Fibroblast of the conjunctiva (primary cell): ENCODE measurements at places on chromosomes 16 and 17.

DNA sequence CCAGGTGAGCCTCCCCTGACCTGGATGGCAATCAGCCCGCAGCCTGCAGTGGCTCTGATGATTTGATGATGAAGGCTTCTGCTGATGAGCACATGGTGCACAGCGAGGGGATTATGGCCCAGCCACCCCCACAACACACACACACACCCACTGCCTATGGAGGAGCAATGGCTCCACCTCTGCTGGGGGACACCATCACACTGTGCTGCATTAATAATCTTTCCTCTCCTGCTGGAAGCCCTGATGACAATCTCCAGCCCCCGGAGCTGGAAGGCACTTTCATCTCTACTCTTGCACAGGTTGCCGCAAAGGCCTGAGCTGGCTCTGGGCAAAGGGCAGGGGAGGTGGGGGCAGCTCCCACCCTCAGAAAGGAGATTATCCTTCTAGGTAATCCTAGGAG lies 79.9 kb downstream of the PLXDC1 start:
- no peak for DNase-seq

DNA sequence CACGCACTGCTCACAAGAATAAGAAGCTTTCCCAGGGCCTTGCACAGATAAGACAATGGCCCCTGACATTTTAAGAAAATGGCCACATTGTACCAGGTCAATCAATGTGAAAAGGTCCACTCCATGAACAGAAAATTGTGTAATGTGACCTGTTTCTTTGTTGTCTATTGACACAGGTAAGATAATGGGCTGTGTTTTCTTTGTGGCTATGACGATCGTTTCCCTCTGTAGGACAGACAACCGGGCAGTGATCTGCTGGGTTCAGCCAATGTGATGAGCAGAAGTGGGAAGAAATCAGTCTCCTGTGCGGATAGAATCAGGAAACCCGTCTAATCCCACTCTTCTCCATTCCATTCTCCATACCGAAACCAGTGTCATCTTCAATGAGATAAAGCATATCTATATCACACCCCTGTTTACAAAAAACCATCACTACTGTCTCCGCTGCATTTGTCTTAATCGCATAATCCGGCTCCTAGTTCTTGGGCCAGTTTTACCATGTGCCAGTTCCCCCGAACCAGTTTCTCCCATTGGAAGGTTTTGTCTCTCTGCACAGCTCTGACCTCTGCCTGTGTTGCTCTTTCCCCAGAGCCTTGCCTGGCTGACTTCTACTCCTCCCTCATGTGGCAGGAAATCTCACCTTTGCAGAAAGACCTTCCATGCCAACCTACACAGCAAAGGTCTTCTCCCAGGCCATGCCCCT lies 66.9 kb upstream of the ATF7IP2 start:
- DNase-seq: no peak

- DNase-seq: no peak
Observed at GRCh38 chr16:47865337-47865855, 290.4 kb downstream of the ABCC12 start.

GRCh38 chr16:79808731-79809130 lies 208.2 kb upstream of the MAF start:
- no peak for DNase-seq

DNA sequence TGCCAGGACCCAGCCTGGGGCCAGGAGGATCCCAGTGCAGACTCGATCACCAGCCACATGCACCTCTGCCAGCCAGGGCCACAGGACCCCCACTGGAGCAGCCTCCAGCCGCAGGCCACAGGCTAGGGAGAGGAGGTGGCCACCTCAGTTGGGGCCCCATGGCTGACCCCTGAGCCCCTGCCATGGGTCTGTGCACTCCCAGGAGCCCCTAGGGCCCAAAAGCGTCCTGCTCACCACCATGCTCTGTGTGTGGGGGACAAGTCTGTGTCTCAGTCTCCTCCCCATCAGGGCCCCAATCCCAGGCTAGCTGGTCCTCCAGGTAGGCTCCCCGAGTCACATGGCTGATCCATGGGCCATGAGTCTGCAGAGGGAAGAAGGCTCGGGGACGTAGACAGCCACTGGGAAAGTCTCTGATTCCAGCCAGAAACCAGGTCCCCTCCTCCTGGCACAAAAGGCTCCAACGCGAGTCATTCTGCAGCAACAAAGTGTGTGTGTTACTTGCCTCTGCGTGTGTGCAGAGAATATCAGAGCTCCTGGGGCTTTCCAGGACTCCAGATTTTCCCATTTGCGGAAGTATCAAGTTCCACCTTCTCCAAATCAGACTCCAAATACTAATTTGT lies 6.1 kb upstream of the PRSS8 start:
- no peak for DNase-seq

GRCh38 chr17:60840456-60840855 lies 162.8 kb downstream of the BCAS3 start:
- DNase-seq: no peak

DNA sequence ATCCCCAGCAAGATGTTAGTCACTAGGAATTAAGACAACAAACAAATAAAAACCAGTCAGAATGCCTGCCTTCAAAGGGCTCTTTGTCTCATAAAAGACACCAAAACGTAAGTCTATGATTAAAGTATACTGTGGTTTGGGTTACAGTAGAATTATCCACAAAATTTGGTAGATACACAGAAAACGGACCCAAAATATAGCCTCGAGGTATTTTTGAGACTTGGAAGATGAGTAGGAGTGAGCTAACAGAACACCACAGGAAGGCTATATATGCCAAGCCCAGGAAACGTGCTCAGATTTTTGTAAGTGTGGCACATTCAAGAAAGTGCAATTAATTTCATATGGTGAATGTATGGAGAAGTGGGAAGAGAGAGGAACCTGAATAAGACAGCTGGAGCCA lies 831.4 kb downstream of the CDH11 start:
- no peak for DNase-seq

DNA sequence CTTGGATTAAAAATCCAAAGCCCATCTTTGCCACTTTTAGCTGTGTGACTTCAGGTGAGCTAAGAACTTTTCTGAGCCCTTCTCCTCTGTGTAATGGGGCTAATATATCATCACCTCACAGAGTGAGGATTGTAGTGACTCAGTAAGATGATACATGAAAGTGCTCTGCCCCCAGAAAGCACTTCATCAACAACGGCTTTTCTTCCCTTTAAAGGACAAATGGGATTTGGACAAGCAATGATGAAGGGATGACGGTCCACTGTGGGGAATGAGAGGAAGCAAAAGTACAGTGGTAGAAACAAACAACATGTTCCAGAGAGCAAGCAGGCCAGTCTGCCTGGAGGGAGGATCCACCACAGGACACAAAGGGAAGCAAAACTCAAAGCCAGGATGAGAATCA lies 14.3 kb upstream of the TMED6 start:
- no peak for DNase-seq

DNA sequence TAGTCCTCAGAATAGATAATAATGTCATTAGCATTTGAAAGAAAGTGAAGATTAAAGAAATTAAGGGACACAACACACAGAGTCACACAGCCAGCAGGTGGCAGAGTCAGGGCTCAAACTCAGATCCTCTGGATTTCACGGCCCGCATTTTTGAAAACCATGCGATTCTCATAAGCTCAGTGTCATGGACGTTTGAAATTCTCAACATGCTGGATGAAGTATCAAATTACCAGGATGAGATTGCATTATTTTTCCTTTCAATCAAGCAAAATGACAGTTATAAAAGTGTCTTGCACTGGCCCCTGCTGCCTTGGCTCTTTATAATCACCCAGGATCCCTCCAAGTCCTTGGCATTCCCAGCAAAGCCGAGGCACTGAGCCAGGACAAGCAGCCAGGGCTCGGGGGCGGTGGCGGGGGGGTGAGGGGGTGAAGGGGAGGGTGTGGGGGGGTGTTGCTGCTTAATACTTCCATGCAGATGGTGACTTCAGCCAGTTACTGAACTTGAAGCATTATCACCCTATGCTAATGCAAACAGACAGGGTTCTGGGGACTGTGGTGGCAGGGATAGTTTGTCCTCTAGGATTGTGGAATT lies 6.6 kb upstream of the BMERB1 start:
- DNase-seq: peak; percentile 74

GRCh38 chr17:15946611-15947120 lies 1.7 kb downstream of the ADORA2B start:
- DNase-seq: no peak

DNA sequence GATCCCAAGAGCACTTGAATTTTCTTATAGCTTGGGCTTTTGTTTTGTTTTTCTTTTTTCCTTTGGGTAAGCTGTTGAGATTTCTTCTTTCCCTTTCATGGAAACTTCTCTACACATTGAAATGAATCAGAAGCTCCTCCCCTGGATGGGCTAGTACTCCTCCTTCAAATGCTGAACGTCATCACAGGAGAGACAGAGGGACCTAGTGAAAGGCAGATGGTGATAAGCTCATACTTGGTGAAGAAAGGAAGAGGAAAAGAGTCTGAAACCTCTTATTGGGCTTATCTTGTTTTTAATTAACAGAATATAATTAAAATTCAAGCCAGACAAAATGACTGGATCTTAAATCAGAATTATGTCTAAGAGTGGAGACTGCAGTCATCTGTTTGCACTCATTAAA lies 147.3 kb downstream of the SNX11 start:
- no peak for DNase-seq

- DNase-seq: no peak
Observed at GRCh38 chr17:49987681-49988441, 7.2 kb downstream of the DLX3 start.

- DNase-seq: no peak
Observed at GRCh38 chr16:74607310-74607961, 522 bp upstream of the GLG1 start.

DNA sequence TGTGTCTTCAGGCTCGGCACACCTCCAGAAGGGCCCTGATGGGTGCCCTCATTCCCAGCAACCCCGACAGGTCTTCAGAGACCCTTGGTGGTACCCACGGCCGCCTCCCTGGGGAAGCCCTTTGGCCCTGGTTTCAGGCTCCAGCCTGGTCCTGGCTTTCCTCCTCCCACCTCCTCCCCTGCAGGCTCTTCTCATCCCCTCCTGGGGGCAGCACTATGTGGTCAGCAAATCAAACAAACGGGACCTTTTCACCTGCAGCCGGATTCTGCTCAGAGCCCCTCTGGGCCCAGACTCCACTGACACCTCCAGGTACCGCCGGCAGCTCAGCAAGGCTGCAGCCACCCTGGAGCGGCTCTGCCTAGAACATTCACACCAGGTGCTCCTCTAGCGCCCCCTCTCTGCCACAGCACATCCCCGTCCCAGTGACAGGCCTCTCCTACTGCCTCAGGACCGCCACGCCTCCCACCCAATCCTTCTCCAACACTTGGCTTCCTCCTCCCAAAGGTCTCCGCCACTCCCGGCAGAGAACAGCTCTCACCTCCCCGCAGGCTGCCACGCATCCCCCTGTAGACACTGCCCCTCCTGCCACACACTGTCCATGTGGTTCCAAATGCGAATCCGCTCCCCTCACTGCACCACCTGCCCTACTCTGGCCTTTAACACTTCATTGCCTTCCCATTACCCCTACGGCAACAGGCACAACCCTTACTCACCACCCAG lies 12.0 kb downstream of the CORO7 start:
- no peak for DNase-seq
